ENCODE measurements at places on chromosomes 7 and 10.

DNA sequence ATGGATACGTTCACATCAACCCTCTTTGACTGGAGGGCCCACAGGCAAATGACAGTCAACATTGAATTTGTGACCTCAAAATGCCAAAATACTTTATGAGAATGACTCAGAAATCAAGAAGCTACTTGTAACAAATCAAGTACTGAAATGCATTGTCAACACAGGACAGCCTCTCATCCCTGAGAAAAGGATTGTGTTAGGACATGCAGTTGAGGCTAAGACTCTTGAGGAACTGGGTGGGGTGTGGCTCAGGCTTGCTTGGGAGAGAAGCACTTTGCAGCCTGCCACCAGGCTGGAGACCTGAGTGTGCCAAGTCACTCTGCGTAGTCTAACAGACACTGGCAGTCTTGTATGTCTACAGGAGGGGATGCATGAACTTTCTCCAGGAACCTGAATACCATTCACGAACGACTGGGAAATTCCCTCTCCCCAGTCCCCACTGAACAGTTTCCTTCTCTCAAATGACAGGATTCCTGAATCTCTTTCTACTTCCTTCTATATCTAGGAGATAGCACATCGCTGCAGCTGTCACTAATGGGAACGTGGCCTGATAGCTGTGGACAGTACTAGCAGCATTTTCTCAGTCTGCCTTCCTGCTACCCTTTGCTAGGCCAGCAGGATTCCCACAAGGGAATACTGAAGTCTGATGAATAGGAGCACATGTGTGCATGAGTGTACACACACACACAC, 3.3 kb upstream of the SMO start:
- DNase-seq: no peak

DNA sequence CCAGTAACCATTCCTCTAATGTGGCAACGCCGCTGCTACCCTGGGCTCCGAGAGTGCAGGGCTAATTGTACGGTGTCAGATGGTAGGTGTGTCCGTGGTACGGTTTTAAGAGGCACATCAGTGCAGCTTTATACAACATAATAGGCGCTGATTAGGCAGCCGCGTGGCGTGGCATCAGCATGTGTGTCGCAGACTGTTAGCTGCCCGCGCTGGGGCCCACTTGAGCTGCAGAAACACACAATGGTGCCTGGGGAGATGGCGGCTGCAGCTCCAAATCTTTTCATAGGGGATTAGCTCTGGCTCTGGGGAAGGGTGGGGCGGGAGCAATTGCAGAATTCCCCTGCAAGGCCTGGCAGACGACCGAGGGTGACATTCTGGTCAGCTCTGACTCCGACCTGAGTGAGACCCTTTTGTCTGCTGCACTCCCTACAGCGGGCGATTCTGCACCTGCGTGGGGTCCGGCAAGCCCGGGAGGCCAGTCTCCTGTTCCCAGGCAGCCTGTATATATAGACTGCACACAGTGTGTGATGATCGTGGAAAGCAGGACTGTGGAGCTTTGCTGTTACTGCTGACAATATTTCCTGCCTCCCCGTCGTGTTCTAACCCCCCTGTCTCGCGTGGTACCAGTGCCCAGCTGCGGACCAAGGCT, 722.7 kb upstream of the CELF2 start:
- DNase-seq: no peak

- no peak for DNase-seq
Observed at GRCh38 chr10:103184615-103185014, 8.5 kb downstream of the NT5C2 start.

GRCh38 chr7:23787272-23787671, 77.3 kb downstream of the STK31 start:
- no peak for DNase-seq

DNA sequence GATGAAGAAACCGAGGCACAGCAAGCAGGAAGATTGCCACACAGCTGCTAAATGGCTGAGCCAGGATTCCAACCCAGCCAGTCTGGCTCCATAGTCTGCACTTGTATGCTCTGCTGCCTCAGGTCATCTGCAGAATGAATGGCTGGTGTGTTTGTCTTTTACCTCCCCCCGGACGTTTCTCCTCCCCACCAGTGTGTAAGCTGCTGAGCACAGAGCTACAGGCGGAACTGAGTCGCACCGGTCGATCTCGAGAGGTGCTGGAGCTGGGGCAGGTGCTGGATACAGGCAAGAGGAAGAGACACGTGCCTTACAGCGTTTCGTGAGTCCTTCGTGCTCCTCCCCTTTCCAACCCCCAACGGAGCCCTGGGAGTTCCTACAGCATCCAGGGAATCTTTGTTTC, 2.6 kb downstream of the CNPY4 start:
- no peak for DNase-seq

- no peak for DNase-seq
Observed at GRCh38 chr10:80203835-80204676, 1.3 kb downstream of the ANXA11 start.
